Substantia nigra (tissue), 51 donors: ENCODE measurements at places on chromosomes 4 and X.

DNA sequence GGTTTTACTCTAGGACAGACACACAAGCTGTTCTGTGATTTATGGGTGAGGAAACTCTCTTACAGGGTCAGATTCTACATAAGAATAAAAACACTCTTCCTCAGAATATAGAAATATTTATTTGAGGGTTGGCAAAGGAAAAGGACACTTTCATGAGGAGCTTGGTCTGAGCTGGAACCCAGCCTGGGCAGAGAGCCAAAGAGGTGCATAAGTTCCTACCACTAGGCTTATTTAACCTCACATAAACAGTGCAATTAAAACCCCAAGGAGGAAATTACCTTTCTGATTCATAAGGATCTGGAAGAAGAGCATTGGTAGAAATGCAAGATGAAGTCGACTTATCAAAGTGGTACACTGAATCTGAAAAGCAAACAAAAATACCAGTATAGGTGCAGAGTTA lies 32.9 kb downstream of the SETD7 start:
- no peak for DNase-seq

DNA sequence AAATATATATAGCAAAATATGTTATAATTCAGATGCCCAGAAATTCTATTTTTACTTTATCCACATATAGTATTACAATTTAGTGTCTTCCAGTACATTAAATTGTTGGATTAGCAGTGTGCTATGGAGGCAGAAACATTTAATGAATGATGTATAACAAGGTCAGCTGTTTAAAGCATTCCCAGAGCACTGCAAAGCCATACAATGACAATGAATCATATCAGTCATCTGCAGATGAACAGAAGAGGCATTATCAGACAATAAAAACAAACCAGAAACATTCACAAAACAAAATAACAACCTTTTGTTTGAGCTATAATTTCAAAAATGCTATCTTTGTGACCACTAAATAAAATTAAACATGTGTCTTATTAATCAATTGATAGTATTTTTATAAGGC lies 524.2 kb downstream of the FAT4 start:
- DNase-seq: no peak

DNA sequence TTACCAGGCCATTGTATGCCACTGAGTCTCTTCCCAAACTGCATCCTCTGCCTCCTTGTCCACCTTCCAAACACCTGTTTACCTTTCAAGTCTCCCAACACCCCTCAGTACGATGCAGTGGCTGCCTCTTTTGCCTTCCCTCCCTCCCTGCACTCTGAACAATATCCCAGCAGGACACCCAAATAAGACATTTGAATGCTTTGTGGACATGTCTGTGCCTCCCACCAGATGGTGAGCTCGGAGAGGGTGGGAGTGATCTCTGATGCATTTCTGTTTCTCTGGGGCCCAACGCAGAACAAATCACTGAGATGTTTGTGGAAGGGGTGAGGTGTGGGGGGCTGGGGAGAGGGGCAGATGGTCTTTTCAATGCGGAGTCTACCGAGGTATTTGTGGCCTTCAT lies 33.4 kb downstream of the PJA1 start:
- DNase-seq: no peak

GRCh38 chrX:13689741-13690211 lies 848 bp downstream of the RAB9A start:
- DNase-seq: no peak

GRCh38 chr4:177239477-177239876 lies 70.2 kb upstream of the NEIL3 start:
- no peak for DNase-seq

DNA sequence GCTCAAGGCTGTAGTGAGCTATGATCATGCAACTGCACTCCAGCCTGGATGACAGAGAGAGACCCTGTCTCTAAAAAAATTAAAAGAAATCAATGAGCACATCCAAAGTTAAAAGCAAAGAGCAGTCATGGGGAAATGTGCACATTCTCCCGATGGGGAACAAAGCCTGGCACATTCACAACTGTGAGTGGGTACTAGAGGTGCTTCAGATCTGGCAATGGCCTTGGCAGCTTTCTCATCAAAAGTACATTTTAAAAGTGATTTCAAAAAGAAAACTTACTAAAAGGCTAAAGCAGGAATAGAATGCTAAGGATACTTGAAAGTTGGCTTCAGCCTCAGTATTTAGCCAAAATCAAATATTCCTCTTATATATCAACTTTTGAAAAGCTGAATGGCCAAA lies 145.9 kb upstream of the MAOA start:
- no peak for DNase-seq

DNA sequence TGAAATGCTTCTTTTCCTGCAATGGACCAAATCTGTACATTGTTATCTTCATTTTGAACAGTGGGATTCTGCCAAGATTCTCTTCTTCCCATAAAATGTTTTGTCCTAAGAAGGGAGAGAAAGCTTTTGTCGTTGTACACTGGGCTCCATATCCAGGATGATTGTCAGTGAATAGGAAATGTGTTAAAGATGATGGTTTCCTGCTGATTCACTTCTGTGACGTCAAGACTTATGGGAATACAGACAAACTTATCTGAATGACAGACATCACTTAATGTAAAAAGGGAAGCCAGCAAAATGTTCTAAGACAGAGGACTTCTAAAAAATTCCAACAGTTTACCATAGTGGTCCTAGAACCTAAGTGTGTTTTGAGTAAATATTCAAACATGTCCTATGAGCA lies 53.7 kb upstream of the HPF1 start:
- DNase-seq: no peak

DNA sequence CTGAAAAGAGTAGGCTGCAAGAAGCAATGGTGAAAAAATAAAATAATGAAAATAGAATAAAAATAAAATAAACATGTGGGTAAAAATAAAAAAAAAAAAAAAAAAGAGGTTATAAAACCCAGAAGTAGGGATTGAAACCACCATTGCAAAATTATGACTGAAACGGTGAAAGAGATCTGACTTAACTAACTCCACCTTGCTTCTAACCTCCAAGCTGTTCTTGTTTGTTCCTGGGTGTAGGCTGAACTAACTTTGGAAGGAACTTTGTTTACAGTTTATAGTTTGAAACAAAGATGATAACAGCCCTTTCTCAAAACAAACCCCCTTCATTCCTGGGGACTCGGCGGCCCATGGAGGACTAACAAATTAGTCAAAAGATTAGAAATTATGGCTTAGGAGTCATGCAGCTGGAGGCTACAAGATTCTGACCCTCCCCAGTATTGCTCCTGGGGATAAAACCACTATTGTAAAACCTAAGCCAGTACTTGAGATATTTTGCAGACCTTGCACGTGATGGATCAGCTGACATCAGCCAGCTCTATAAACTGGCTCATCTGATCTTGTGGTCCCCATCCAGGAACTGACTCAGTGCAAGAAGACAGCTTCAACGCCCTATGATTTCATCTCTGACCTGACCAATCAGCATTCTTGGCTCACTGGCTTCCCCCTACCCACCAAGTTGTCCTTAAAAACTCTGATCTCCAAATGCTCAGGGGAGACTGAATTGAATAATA lies 30.4 kb downstream of the DDX60L start:
- DNase-seq: no peak

DNA sequence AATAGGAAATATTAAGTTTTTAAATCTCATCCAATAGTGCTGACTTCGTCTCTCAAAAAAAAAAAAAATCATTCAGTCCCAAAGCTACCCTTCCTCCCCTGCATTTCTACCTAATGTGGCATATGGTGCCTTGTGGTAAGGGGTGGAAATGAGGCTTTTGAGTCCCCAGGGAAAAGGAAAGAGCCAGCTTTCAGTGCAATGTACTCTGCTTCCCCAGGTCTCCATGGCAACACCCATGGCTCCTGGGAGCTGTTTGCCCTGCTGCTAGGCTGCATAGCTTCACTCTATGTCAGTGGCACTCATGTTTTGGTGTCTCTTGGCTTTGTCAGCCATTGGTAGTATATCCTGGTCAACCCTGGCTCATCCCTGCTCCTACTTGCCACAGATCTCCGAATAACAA lies 175.9 kb downstream of the SLC39A8 start:
- DNase-seq: no peak

DNA sequence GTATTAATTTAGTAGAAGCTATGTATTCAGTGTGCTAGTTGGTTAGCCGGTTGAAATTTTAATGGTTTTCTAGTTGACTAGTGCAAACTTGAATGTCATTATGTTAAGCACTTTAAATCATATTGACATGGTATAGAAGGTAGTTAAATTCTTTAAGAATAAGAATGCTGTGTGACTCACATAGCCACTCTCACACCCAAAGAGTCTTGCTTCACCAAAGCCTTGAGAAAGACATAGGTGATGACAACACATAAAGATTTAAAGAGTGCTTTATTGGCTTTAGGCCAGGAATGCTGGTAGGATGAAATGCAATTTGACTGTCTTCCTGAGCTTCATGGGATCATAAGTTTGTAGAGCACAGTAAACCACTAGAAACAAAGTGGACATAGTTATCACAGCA lies 85.3 kb downstream of the DCAF8L2 start:
- no peak for DNase-seq
